ENCODE measurements at places on chromosomes 4 and X.

DNA sequence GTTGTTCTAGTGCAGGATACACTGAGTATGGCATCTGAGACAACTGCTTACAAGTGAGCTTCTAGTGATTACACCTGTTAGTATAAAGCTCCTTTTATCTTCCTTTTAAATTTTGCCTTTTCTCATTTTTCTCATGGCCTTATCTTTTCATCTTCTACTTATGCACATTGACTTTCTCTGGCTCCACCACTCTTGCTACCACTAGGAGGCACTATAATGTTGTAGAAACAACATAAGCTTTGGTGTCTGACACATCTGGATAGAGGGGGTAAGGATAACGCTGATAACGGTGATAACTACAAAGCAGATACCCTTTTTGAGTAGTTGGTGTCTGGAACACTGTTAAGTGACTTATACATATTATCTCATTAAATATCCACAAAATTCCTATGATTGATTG lies 187.4 kb upstream of the TEX13C start:
- no peak for DNase-seq

DNA sequence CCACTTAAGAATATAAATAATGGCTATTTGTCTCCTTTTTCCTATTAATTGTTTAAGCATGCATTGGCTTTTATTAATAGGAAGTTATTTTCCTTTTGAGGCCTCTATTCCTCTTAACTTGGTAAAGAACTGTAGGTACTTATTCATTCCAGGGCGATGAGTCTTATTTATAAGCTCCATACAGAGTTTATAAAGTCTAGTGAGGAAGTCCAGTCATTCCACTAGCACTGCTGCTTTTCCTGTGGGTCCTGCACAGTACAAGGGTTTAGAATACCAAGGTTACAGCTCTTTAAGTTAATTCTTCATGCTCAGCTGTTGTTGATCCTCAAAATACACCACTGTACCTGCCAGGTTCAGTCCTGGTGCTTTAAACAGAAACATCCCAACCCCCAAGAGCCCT lies 28.5 kb upstream of the WNK3 start:
- DNase-seq: no peak

- DNase-seq: no peak
Observed at GRCh38 chrX:39965051-39965573, 132.6 kb downstream of the BCOR start.

GRCh38 chr4:43325220-43325967 lies 432.9 kb downstream of the GRXCR1 start:
- no peak for DNase-seq

DNA sequence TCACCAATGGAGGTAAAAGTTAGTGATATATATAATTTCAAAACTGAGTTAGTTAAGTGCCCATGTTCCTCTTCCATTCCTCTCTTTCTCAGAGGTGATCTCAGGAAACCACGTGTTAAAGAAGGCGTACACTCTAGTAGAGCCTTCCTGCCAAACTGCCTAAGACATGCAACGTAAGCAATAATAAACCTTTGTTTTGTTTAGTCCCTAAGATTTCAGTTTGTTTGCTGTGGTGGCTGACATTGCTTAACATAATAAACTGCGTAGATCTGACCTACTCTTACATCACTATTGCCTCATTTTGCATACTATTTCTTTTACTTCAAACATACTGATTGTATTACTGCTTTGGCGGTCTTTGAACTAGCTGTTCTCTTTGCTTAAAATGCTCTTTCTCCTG lies 99.2 kb downstream of the JADE1 start:
- no peak for DNase-seq

GRCh38 chr4:1608196-1608820 lies 75.8 kb downstream of the FAM53A start:
- no peak for DNase-seq

DNA sequence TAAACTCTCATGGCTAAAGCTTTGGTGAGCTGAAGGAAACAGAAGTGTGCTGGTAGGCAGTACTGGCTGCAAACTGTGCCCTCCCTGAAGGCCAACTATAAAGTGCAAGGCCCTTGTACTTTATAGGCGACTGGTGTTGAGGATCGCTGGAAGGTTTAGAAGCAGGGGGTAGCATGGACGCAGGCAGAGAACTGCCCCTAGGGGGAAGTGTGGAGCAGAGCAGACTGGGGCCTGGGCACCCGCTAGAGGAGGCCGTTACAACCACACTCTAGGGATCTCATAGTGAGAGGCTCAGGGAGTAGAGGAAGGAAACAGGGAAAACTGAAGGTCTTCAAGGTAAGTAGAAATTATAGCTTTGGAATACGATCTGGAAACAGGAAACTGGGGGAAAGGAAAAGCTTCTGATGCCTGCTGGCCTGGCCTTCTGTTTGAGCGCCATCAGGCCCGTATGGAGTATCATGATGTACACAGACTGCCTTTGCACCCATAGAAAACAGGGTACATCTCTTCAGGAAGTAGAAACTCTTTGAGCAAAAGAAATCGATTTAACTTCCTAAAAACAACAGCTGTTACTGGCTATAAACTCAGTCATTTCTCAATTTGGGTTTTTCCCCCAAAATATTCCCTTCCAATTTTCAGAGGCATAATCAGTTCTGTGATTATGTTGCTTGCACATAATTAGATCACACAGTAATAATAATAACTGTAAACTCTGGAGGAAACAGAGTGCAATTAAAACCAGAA lies 23.9 kb upstream of the TMSB4X start:
- no peak for DNase-seq

- no peak for DNase-seq
Observed at GRCh38 chr4:152601156-152601555, 65.3 kb upstream of the FBXW7 start.

DNA sequence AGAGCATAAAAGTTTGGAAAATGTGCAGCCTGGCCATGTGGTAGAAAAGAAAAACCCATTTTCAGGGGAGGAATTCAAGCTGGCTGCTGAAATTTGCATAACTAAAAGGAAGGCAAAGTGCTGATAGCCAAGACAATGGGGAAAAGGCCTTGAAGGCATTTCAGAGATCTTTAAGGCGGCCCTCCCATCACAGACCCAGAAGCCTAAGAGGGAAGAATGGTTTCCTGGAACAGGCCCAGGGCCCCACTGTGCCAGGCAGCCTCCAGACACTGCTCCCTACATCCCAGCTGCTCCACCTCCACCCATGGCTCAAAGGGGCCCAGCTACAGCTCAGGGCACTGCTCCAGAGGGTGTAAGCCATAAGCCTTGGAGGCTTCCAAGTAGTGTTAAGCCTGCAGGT lies 158.0 kb upstream of the PRDX4 start:
- no peak for DNase-seq

DNA sequence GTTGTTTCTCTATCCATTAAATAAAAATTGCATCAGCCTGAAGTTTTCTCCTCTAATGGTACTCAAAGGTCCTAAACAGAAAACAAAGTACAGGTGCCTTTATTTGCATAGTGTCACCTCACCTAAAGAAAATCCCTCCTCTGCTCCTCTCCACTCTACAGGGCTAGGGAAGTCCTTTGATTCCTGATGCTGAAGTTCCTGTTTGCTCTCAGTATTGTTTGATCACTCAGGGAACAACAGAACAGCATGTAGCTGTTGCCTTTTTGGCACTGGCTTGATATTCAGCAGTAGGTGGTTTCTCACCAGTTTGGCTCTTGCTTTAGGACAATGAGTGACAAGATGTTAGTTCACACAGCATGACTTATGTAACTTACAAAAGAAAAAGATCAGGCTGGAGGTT lies 156.2 kb upstream of the SLC7A11 start:
- no peak for DNase-seq

- DNase-seq: no peak
Observed at GRCh38 chrX:46953137-46953527, 40.9 kb downstream of the JADE3 start.

GRCh38 chr4:101921370-101921769 lies 130.8 kb downstream of the BANK1 start:
- DNase-seq: no peak

- DNase-seq: no peak
Observed at GRCh38 chrX:149267878-149268813, 237.0 kb downstream of the IDS start.

All from stimulated activated CD8-positive, alpha-beta memory T cell treated with anti-CD3 and anti-CD28 coated beads, Interleukin-7, amount 100 ng/mL, for 24 hours (primary cell).